ENCODE measurements at places on chromosomes 7 and 10.

- DNase-seq: no peak
These were observed 8.1 kb downstream of the TOMM7 start for GRCh38 chr7:22814261-22815208.

- DNase-seq: no peak
These were observed 126.0 kb downstream of the SKIDA1 start for GRCh38 chr10:21399392-21400035.

DNA sequence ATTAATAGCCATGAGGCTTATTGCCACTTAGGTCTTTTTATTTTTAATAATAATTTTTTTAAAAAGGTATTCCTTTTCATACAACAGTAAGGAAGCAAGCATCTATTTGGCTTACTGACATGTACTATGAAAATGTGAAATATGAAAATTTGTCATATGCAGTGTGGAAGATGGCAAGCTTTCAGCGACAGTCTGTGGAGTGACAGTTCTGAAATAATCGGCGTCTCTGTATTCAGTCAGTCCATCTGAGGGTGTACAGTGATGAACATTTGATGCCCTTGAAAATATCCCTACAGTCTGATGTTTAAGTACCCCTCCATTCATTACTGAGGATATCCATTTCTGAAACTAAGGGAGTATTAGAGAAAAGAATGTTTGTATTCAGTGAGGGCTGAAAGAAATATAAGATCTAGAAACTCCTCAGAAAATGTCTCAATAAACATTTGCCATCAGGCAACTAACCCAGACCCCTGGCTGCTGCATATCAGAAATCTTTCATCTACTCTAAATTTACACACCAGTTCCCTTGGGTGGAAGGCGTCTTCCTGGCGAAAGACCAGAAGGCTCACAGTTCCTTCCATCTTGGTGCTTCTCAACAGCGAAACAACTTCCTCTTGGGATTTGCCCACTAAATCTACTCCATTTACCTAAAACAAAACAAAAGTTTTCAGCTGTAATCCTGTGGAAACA is 440.6 kb downstream of the PARD3 start:
- no peak for DNase-seq

DNA sequence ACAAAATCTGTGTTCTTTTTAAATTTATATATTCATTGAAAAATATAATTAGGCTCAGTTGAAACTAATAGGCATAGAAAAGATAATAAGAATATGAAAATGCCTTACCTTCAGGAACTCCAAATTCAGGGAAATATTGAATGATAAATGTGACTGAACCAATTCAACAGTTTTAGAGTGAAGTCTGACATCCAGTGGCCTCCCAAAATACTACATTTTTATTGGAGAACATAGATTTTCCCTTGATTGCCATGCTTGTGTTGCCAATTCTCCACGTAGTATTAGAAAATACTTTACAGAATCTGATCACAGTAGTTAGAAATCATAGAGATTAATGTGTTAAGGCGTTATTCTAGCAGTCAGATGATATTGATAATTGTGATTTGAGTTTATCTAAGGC is 1246.7 kb downstream of the GATA3 start:
- no peak for DNase-seq

DNA sequence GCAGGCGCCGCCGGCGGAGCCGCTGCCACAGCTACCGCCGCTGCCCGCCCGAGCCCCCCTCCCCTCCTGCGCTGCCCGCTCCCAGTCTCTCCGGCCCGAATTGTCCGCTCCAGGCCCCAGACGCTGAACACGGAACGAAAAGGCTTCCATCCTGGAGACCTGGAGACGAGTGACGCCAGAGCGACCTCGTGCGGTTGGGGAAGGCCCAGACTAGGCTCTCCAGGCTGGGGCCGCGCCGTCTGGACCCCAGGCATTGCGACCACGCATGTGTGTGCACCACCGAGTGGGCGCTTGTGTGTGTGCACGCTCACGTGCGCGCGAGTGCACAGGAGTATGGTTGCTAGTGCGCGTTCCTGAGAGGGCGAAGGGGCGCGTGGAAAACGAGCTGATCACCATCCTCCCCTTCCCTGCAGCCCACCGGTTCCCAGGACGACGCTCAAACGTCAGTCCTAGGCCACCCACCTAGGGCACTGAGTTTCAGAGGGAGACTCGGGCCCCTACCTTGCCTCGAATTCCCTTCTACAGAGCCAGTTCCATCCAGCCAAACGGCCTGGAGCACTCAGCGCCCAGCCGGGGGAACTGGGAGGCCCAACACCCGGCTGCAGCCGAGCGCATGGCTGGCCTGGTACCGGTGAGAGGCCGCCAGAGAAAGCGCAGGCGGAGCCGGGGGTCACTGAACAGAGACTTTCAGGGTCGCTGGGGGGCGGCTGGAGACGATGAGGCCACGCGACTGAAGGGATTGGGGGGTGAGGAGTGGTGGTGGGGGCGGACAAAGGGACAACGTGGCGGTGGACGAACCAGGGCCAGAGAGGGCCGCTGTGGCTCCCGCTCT is 11.6 kb downstream of the LBX1 start:
- no peak for DNase-seq

DNA sequence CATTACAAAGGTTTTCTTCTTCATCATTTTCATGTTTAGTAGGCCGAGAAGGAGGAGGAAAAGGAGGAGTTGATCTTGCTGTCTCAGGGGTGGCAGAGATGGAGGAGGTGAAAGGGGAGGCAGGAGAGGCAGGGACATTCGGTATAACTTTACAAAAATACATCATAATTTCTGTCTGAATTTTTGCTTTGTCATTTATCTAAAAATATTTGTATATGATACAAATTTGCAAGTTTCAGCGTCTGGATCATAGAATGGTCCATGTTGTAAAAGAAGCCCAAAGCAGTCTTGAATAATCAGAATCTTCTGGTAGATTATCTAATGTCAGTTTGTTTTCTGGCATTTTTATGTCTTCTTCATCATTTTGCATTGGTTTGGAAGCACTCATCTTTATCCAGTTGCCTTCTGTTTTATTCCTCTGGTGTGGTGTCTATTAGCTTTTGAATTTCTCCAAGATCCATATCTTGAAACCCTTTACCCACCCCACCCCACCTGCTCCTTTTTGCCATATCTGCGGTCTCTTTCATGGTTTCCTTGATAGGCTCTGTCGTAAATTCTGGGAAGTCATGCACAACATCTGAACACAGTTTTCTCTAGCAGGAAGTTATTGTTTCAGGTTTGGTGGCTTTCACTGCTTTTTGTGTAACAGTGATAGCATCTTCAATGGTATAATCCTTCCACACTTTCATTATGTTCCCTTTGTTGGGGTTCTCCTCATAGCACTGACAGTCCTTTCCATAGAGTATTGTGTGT is 95.0 kb downstream of the ST7 start:
- peak; percentile 28 for DNase-seq

GRCh38 chr10:117133273-117134055 is 4.6 kb downstream of the VAX1 start:
- no peak for DNase-seq

GRCh38 chr10:132044803-132045202 is 20.9 kb upstream of the JAKMIP3 start:
- DNase-seq: no peak

- no peak for DNase-seq
These were observed 194.1 kb downstream of the CREB5 start for GRCh38 chr7:28606421-28606820.

DNA sequence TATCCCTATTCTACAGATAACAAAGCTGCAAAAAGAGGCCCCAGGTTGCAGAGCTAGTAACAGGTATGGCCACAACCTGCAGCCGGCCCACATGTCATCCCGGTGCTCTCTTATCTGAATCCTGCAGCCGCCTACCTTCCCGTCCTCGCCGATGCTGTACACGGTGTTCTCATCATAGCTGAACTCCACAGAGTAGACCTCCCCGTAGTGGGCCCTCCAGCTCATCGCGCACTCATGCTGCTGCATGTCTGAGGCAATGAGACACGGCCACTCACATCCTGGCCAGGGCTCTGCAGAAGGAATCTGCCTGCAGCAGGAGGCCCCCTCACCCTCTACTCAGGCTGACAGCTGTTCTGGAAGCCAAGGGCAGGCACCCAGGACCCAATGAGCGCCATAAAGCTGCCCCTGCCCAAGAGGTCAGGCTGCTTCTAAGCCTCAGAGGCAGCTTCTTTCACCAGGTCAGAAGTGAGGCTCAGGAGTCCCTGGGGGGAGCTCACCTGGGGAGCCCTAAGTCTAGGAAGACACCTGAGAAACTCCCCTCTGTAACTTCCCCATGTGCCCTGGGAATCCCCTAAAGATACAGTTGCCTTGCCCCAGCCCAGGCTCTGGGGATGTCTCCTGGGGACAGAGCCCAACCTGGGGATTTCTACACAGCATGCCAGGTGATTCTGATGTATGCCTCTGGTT is 17.9 kb upstream of the CYREN start:
- no peak for DNase-seq

DNA sequence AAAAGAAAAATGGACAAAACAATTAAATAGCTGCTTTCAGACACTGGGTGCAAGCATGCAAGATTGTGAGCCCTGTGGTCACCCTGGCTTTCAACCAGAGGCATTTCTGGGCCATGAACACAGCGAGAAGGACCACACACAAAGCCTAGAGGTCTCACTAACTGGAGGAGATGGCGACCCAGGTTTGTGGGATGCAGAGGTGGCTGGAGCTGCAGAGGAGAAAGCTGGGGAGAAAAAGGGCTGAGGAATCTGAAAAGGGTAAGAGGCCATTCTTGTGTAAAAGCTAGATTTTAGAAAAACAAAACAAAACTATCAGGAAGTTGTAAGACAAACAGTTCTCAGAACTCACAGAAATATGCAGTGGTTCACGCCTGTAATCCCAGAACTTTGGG is 30.1 kb upstream of the PTPRN2 start:
- DNase-seq: no peak

GRCh38 chr10:54609423-54609822 is 191.6 kb downstream of the PCDH15 start:
- no peak for DNase-seq

DNA sequence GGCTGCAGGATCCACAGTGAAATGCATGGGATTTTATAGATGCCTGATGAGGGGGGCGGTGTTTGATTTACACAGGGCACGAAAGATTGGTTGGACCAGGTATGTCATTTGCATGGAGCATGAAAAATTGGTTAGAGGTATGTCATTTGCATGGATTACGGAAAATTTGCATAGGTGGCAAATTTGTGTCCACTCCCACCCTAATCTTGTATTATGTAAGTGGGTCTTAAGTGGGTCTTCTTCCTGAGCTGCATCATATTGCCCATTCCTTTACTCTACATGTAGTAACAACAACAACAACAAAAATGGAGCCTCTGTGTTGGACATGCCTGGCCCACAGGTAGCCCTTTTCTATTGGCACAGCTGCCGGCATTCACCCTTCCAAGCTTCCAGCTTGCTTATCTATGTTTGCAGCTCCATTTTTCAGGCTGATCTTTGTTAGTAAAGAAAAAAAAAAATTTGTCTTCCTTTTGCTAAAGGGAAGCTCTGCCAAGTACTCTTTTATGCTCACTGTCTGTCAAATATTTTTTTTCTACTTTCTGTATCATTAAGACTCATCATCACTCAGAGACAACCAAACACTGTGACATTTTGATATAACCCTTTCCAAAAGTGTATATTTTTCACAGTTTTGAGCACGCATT is 10.3 kb upstream of the ZNF273 start:
- no peak for DNase-seq

GRCh38 chr7:133528796-133529195 is 275.9 kb downstream of the EXOC4 start:
- DNase-seq: no peak

- DNase-seq: peak; percentile 52
These were observed 975 bp downstream of the GLCCI1 start for GRCh38 chr7:7969306-7970236.

- DNase-seq: no peak
These were observed 1.7 kb upstream of the CFAP43 start for GRCh38 chr10:104233817-104234216.

GRCh38 chr10:18980089-18980629 is 68.4 kb upstream of the MALRD1 start:
- DNase-seq: no peak

- peak; percentile 53 for DNase-seq
These were observed 2.4 kb downstream of the MIOS start for GRCh38 chr7:7569081-7569527.
